Activated CD4-positive, CD25-positive, alpha-beta regulatory T cell (primary cell): ENCODE measurements at places on chromosomes 16 and 17.

- DNase-seq: no peak
Observed at GRCh38 chr16:18984435-18985005, 786 bp downstream of the TMC7 start.

DNA sequence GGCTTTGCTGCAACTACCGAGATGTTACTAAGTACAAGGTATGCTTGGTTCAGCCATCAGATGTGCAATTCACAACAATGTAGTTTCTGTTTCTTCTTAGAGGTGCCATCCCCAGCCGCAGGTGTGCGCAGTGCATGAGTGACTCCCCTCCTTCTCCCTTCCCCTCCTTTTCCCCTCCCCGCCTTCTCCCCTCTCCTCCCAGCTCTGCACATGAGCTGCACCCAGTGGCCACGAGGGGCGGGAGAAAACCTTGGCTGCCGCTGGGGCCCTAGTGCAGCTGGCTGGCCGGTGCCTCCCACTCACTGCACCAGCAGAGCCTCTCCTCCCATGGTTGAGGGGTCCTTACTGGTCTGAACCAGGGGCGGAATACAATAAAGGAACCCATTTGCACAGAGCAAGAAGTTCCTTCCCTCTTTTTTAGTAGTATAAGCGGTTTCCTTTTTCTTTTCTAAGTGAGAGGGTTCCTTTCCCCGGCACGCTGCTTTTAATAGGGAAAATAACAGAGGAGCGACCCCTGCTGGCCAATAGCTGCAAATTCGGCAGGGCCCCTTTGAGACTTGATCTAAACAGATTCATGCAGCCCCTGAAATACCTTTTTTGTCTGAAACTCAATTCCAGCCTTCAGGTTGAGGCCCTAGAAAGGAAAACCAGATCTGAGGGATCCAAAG lies 7.8 kb upstream of the CCL15 start:
- no peak for DNase-seq

DNA sequence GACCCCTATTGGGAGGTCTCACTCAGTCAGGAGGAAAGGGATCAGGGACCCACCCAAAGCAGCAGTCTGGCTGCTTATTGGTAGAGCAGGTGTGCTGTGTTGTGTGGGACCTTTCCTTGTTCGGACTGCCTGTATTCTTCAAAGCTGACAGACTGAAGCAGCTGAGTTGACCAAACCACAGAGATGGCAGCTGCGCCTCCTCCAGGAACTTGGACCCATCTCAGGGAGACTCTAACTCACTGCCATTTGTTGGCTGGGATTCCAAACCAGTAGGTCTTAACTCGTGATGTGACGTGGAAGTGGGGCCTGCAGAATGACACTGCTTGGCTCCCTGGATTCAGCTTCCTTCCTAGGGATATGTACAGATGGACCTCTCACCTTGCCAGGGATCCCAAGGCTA lies 9.6 kb upstream of the UQCRC2 start:
- no peak for DNase-seq

- no peak for DNase-seq
Observed at GRCh38 chr17:15377200-15377599, 35.8 kb upstream of the TEKT3 start.

DNA sequence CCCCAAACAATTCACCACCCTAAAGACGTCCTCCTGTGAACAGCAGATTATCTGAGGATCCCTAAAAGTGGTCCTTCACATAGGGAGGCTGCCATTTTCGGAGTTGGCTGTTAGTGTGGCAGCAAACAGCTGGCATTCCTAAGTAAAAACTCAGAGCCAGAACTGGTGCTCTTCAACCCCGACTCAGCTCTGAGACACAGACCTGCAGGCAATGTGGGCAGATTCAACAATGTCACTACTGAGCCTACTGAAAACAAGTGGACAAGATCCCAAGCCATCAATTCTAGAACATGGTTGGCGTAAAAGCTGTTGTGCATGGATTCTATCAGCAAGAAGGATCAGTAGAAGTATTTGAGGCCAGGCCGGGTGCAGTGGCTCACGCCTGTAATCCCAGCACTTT lies 247.2 kb downstream of the NTN1 start:
- no peak for DNase-seq

DNA sequence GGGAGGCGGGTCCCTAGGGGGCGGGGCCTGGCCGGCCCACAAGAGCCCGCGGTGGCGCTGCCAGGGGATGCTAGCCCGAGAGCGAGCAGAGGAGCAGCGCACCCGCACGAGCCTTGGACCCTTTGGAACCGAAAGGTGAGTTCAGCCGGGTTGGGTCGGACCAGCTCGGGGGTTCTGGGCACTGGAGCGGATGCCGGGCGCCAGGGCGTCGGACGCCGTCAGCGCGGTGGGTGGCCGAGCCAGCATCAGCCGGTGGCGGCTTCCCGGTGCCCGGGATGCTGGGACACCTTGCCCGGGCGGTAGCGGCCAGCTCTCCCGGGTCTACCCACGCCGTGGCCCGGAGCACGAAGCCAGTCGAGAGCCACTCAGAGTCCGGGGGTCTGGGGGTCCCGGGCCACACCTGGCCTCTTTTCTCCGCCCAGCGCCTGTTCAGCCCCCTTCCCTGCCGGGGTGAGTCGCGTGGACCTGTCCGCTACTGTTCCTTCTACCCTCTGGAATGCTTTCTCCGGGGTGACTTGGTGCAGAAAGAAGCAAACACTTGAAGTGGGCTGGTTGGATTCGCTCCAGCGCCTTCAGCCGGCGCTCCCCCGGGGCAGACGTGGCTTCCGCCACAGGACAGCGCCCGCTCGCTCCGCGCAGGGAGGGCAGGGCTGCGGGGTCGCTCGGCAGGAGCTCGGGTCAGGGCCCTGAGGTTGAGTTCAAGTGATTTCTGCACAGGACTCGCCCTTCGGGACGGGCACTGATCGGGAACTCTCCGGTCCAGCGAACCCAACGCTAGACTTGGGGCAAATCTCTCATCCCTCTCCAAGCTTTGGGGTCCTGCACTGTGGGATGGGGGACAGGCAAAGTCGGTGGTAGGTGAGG lies at the start of gene SCNN1G:
TSS of gene SCNN1G (plus strand) at position 67 of the 864 bp plus-strand sequence. CDS start 3,527 bp downstream, outside the sequence.
- no peak for DNase-seq

GRCh38 chr17:27457731-27458523 lies 1.7 kb downstream of the KSR1 start:
- no peak for DNase-seq

DNA sequence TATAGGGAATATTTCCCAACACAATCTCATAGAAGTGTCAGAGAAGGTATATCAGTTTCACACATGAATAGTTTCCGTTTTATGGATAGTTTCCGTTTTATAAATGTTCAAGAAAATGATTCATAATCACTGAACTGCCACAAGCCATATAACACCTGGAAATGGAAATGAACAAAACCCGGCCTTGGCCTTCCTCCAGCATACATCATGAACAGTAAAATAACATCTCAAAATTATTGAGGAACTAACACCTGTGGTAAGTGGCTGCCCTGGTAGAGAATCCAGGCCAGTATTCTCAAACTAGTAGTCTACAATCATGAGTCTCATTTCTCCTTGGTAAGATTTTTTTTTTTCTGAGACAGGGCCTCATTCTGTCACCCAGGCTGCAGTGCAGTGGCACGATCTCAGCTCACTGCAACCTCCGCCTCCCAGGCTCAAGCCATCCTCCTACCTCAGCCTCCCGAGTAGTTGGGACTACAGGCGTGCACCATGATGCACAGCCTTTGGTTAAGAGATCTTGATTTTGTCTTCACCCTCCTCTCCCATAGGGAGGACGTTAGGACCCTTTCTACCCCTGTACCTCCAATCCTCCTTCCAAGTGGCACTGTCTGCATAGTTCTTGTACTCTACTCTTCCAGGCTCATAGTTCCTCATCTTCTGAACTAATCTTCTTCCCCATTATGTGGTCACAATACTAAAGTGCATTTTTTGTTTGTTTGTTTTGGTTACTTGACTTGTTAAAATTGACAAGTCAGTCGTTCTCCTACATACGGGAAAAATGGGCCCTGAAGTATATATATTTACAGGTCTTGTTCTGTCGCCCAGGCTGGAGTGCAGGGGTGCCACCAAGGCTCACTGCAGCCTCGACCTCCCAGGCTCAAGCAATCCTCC lies 15.0 kb upstream of the RGS9 start:
- no peak for DNase-seq

GRCh38 chr16:75244844-75245758 lies 6.3 kb downstream of the BCAR1 start:
- DNase-seq: no peak

- no peak for DNase-seq
Observed at GRCh38 chr17:76579281-76579680, 6.4 kb downstream of the ST6GALNAC2 start.

- no peak for DNase-seq
Observed at GRCh38 chr17:80274331-80274730, 13.7 kb downstream of the RNF213 start.

DNA sequence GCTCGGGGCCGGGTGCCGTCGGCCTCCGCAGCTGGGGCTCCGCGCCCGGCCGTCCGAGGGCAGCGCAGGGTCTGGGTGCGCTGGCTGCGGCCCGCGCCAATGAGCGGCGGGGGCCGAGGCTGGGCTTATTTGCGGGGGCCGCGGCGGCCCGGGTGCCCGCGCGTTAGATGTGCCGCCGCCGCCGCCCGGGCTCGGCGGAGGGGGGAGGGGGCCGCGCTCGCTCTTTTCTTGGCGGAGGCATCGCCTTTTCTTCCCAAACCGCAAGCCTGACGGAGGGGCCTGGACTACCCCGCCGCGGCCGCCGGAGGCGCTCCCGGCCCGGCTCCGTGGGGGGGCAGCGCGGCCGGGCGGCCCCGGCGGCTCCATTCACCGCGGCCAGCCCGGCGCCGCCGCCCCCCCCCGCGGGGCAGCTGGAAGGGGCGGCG lies at the start of gene NOTUM:
TSS of gene NOTUM (minus strand) at position 101 of the 425 bp plus-strand sequence. CDS start 278 bp downstream, outside the sequence.
- DNase-seq: no peak

DNA sequence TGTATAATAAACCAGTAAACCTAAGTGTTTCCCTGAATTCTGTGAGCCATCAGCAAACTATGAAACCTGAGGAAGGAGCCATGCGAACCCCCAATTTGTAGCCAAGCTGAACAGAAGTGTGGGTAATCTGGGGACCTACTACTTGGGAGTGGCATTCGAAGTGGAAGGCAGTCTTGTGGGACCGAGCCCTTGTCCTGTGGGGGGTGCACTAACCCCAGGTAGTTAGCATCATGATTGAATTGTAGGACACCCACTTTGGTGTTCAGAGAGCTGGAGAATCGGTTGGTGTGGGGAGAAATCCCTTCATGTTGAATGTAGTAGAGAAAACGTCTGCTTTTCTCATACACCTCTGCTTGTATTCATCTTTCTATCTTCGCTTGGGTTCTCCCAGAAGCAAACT lies 79.7 kb upstream of the CPHXL start:
- no peak for DNase-seq

DNA sequence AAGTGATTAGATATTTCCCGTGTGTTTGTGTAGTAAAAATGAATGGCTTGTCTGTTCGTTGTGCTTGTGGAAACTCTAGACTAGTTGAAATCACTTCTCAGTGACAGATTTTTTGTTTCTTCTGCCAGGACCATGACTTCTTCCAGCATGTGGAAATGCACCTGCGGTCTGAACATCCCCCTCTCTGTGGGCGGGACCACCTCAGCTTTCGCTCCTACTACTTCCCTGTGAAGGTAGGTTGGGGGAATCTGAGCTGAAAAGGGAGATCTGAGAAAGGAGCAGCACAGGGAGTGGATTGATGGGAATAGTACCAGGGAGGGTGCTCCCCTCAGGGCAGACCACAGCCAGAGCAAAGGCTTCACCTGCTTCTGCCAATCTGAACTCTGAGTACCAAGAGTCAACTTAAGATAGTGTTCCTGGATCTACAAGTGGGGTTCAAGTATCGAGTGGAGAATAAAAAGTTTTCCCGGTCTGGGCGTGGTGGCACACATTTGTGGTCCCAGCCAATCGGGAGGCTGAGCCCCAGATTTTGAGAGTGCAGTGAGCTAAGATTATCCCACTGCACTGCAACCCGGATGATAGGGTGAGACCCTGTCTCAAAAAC lies 47.5 kb downstream of the SF3B3 start:
- no peak for DNase-seq

DNA sequence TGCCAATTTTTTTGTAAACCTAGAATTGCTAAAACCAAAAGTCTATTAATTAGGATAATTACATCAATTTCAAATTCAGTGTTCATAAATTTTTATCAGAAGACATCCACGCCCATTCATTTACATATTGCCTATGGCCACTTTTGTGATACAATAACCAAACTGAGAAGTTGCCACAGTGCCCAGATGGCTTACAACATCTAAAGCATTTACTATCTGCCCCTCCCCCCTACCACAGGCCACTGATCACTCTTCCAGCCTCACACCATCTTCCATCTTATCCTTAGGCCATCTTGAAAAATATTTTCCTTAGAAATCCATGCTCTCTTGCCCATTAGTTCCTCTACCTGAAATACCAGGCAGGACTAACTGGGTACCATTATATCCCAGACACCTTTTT lies 6.3 kb upstream of the PRKAR1A start:
- DNase-seq: no peak

DNA sequence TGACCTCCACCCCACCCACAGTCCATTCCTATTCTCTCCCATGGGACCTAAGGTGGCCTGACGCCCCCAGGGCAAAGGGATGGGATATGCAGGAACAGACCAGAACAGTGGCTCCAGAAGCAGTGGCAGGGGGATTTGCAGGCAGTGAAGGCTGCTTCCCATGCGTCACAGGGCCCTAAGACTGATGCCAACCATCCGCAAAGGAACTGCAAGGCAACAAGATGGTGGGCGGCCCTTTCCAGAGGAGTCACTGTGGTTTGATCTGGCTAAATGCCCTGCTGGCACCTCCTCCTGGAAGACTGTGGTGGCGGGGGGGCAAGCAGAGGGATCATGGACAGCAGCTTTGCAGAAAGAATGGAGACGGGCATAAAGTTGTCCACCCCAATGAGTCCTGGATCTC lies 4.4 kb upstream of the SLC39A11 start:
- DNase-seq: no peak

- DNase-seq: no peak
Observed at GRCh38 chr16:12546918-12547607, 256.6 kb downstream of the CPPED1 start.

- no peak for DNase-seq
Observed at GRCh38 chr17:78106211-78106610, 22.3 kb downstream of the TMC6 start.

GRCh38 chr17:44767493-44767892 lies 8.7 kb downstream of the ADAM11 start:
- DNase-seq: no peak

DNA sequence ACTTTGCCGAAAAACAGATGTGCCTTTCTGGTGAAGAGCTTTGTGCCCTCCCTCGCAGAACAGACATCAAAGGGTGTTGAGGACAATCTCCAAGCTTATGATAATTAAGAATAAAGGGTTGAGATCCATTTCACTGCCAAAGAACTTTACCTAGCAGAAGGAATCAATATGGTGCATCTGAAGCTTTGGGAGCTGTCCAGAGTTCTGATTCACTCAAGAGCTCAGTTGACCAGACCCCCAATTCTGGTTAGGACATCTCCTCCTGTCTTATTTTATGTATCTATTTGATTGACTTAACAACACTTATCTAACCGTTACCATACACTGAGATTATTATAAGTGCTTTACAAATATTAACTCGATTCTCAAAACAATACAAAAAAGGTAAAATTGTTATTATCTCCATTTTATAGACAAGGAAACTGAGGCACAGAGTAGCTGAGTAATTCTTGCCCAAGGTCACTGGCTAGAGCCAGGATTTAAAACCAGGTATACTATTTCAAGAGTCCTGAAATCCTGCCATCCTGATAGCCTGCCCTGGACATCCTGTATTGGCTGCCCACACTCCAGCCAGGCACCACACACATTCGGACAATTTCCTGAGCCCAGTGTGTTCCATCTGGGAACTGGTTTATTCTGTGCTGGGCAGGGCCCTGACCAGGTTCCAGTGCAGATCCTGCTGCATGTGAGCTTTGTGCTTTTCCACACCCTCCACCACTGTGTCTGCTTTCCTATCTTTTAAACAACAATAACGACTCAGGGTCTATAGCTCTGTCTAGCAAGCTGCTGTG lies 29.8 kb downstream of the PITPNM3 start:
- DNase-seq: no peak
